HS-5 (cell line): ENCODE measurements at places on chromosomes 7 and 10.

DNA sequence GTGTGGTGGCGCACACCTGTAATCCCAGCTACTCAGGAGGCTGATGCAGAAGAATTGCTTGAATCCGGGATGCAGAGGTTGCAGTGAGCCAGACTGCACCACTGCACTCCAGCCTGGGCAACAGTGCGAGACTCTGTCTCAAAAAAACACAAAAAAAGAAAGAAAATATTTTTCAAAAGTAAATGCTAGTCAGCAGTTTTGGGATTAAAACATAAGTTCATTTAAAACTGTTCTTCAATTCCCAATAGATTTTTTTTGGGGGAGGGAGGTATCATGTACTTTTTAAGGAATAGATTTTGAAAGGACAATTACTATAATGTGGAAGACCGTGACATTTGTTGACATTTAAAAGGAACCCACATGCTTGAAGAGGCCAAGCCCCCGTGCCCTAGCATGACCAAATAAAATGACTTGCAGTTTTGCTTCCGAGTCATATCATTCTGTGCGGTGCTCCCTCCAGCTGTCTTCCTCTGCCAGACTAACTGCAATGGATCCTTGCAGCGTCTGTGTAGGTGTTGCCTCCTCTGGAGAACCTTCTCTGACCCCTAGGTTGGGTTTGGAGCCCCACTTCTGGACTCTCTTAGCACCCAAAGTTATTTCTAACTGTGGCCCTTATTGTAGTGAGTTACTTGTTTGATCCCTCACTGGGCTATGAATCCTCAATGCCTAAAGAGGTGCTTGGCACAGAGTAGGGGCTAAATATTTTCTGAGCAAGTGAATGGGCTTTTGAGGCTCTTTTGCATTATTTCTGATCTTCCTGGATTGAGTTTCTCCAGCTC is 17.4 kb upstream of the HPS1 start:
- no peak for DNase-seq

DNA sequence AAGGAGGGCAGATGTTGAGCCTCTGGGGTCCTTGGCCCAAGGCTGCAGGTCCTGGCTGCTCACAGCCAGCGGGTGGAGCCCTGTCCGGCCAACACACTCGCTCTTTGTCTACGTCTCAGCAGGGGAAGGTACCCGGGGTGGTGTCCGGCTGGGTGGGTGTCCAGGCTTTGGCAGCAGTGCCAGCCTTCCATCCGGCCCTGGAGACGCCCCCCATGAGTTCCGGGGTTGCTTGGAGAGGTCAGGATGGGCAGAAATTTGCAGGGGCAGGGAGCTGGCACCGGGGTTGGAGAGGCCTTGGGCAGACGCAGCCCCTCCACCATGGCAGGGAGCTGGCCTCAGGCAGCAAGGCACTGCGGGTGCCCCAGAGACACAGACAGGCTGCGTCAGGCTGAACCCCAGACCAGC is 42.2 kb upstream of the ELN start:
- DNase-seq, result no peak

DNA sequence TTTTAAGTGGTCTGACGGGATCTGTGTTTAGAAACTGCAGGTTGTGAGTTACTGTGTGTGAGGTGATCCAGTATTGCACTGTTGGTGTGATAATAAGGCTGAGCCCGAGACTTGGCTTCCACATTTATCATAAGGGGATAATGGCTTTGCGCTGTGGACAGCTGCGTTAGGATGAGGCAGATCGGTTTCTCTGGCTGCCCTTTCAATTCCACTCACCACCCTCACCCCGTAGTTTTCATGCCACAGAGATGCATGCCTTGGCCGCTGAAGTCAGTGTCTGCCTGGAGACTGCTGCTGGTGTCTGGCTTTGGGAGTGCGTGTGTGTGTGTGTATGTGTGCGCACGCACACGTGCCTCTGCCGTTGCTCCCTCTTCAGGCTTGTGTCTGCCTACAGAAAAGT is 273.0 kb downstream of the CCDC3 start:
- no peak for DNase-seq

- peak; percentile 91 for DNase-seq
Measured at GRCh38 chr7:73717991-73718405, 1.5 kb downstream of the STX1A start.
